Non-pigmented ciliary epithelial cell (primary cell): ENCODE measurements at places on chromosomes 13 and 19.
A peak's percentile ranks its signal among the peaks of the same experiment; 100 is the strongest.

DNA sequence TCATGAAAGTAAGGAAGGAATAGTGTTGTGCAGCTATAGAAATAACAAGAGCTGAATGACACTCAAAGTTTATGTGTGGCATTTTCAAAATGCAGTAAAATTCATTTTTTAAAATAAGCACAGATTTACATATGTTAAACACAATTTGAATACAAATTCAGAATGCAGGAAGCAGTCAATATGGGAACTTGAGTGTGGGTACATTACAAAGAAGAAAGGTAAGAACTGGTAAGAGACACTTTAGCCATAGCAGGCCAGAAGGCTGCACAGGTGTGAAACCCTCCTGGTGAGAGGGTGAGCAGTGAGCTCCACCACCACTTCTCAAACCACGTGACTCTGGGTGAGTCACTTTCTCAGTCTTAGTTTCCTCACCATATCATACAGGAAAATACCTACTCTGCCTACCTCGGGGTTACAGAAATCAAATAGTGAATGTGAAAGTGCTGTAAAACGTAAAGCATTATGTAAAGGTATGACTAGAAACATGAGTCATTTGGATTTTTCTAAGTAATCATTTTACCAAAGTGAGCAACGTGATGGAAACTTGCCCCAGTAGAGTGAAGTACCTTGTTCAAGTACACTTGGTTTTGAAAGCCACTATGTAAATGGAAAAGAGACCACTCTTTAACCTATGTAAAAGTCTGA lies 40.5 kb downstream of the USP12 start:
- no peak for DNase-seq

GRCh38 chr19:41373993-41374392 lies 2.3 kb upstream of the TMEM91 start:
- DNase-seq, result peak; percentile 65

- no peak for DNase-seq
These were observed 7.3 kb downstream of the KCNC3 start for GRCh38 chr19:50321831-50322230.

DNA sequence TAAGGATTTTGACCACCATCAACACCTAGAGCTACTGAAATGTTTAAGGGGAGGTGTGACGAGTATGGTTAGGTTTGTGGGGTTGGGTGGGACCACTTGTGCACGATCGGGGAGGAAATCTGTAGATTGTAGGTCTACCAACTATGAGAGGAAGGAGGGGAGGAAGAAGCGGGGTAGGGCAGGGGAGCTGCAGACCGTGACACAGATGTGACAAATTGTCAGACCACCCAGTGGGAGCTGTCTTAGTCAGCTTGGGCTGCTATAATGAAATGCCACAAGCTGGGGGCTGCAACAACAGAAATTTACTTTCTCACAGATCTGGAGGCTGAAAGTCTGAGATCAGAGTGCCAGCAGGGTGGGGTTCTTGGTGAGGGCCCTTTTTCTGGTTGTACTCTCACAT lies 62.2 kb upstream of the ARGLU1 start:
- DNase-seq, result no peak

DNA sequence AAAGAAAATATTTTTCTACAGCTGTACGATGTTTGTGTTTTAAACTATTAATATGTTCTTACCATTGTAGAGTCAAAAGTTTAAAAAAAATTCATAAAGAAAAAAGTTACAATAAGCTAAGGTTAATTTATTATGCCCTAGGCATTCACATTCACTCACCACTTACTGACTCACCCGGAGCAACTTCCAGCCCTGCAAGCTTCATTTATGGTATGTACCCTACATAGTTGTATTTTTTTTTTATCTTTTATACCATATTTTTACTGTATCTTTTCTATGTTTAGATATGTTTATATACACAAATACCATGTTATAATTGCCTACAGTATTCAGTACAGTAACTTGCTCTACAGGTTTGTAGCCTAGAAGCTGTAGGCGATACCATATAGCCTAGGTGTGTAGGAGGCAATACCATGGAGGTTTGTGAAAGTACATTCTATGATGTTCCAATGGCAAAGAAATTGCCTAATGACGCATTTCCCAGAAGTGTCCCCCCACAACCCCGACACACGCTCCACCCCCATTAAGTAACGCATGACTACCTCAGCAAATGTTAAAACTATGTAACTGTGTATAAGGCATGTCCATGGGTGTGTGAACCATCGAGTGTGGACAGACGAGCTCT lies 60.4 kb downstream of the SLITRK6 start:
- DNase-seq, result no peak

GRCh38 chr19:10861103-10861651 lies 10.2 kb upstream of the CARM1 start:
- DNase-seq, result no peak

GRCh38 chr13:90800082-90800746 lies 547.3 kb upstream of the MIR17HG start:
- no peak for DNase-seq

DNA sequence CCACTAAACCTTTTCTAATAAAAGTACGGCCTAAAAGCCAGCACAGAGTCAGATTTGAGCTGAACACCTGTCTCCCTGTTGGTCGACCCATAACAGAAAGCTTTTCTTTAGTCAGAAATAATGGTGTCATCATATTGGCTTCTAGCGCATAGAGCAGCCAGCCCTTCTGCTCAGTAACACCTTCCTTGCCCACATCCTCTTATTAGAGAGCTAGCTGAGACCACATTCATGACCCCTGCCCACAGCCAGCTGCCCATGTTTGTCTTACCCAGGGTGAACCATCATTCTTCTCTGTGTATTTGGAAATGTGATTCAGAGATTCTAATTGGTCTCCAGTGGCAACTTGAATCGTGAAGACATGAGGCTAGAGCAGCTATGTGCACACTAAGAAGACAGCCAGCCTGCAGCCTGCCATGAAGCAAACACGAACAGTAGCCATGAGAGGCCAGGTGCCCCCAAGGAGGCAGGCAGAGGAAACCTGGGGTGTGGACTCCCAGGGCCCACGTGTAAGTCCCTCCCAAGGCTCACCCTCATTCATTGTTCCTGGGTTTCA lies 82.3 kb upstream of the PDCD5 start:
- DNase-seq, result no peak

GRCh38 chr19:46728693-46729339 lies 11.9 kb upstream of the PRKD2 start:
- DNase-seq, result no peak

DNA sequence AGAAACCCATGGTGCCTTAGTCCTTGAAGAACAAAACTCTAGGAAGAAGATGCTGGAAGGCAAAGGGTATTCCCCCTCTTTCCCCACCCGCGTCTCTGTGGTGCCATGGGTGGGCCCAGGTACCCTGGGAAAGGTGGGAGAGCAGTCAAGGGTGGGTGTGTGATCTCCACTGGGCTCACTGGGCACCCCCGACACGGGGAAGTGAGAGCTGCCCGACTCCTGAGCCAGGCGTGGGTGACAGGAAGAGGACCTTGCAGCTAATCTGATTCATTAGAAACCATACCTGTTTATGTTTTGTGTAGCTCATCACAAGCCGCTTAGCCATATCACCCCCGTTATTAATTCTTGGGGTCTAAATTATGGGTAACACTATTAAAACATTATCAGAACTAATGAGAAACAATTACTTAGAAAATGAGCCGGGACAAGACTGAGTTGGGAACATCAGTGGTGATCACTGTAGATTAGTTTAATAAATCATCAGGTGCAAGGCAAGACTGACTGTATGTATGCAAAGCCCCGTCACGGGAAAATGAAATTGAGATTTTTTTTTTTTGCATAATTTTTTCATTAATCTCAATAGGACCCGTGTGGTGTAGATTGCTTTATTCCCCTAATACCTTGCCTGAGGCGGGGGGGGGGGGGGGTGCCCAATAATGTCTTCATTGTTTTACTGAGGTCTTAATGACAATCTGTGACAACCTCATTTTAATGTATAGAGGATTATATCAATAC lies 77.3 kb downstream of the ZIC5 start:
- DNase-seq, result no peak

- no peak for DNase-seq
These were observed 110.5 kb downstream of the KCNRG start for GRCh38 chr13:50125554-50126262.

DNA sequence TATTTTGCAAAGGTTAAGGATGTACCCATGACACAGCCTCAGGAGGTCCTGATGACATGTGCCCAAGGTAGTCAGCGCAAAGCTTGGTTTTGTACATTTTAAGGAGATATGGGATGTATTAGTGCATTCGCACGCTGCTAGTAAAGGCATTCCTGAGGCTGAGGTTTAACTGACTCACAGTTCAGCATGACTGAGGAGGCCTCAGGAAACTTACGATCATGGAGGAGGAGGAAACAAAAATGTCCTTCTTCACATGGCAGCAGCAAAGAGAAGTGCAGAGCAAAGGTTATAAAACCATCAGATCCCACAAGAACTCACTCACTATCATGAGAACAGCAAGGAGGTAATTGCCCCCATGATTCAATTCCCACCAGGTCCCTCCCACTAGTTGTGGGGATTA lies 1017.4 kb downstream of the EFNB2 start:
- peak; percentile 40 for DNase-seq

DNA sequence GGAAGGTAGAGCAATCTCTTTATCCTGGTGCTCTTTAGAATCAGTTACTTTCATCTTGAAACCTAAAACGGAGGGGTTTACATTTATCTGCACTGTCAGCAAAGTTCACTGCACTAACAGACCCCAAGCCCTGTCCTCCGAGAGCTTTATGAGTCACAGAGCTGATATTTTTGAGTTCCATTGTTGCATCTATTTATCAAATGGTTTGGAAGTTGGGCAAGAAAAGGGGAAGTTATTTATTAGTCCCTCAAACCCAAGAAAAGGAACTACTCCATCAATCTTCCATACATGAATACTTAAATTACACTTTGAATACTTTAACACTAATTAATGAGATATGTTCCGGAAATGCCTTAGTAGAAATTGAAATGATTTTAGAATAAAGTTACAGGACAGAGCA lies 55.5 kb downstream of the EDNRB start:
- no peak for DNase-seq

GRCh38 chr19:15365264-15365663 lies 14.3 kb downstream of the AKAP8 start:
- DNase-seq, result no peak

DNA sequence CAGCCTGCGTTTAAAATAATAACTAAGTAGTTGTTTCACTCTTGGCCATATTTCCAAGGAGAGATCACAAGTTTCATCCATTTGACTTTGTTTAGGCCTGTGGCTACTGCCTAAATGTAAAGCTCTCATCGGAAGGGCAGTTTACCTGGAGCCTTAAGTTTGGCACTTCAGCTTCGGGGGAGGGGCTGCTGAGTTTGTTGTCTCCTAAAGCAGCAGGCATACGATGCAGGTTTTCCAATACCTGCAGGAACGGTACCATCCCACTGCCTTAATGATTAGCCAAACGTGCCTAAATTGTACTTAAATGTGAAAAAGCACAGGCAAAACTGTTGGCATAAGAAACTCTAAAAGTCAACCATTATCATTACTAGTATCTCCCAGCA lies 63.1 kb downstream of the CRYL1 start:
- DNase-seq, result no peak

DNA sequence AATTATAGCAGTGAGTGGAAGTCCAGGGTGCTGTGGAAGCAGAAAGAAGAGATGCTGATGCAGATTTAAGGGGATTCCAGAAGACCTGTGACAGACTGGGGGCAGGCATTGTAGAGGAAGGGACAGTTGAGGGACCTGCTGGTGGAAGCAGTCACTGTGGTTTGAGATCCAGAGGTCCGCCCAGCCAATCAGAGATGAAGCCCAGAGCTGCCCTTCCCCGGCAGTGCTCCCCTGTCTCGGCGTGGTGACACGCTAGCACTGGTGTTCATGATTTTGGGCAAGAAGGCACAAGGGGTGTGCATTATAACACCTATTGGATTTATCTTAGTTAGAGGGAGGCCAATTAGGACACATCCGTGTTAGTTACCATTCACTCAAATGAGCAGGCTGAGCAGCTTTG lies 16.1 kb downstream of the TNFRSF19 start:
- no peak for DNase-seq

GRCh38 chr19:13561461-13561860 lies 55.2 kb upstream of the CACNA1A start:
- no peak for DNase-seq

- no peak for DNase-seq
These were observed 10.6 kb downstream of the KHSRP start for GRCh38 chr19:6413721-6414643.

GRCh38 chr19:6876748-6877147 lies 10.6 kb upstream of the ADGRE1 start:
- DNase-seq, result no peak

DNA sequence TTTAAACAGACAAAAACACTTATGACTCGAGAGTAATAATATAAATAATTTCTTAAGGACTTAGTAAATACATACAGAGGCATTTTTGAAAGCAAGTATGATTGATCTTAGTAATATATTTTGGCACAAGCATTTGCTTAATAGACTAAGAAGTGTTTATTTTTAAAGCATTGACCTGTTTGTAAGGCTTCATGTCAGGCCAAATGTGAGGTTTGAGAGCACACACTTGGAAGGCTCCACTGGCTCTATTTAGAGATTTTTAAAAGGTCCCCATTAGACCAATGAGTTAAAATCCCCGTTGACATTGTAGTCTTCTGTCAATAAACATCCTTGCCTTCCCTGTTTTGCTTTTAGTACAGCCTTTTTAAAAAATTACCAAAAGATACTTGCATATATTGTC lies 50.4 kb downstream of the ATP8A2 start:
- no peak for DNase-seq

GRCh38 chr13:39603424-39603947 lies 493 bp upstream of the LHFPL6 start:
- DNase-seq, result no peak

DNA sequence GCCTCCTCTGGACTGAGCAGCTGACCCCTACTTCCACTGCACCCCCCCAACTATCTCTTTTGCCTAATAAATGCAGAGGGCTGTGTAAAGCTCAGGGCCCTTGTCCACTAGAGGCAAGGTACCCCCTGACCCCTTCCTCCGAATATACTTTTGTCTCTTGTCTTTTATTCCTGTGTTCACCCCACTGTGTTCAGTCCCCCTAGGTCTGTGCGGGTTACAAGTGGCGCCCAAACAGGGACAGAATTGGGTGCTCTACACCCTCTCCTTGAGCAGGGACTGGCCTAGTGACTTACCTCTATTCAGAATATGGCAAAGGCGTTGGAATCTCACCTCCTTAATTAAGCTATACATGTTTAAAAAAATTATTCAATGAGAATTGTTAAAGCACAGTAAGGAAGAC lies 15.0 kb downstream of the ZNF350 start:
- DNase-seq, result no peak

- DNase-seq, result no peak
These were observed 1080.6 kb downstream of the PCDH17 start for GRCh38 chr13:58712191-58712590.
